ENCODE measurements at places on chromosomes 12 and 14.

DNA sequence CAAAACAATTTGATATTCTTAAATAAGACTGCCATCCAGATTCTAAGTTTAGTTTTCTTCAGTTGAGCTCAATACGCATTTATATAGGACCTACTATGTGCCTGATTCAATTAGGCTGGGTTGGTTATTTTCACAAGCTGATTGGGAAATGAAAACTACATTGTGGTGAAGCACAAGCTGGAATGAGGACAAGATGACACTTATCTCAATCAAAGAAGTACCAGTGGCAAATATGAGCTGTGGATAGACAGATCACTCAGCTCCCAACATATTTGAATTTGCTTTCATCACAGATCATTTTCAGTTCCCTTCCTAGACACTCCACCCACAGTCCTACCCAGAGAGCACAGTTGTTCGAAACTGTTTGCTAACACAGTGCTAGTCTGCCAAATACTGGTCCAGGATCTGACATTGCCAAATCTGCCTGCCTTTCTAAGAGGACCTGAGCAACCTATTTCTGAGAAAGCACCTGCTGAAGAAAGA, 74.7 kb downstream of the LLPH start:
- DNase-seq: no peak

DNA sequence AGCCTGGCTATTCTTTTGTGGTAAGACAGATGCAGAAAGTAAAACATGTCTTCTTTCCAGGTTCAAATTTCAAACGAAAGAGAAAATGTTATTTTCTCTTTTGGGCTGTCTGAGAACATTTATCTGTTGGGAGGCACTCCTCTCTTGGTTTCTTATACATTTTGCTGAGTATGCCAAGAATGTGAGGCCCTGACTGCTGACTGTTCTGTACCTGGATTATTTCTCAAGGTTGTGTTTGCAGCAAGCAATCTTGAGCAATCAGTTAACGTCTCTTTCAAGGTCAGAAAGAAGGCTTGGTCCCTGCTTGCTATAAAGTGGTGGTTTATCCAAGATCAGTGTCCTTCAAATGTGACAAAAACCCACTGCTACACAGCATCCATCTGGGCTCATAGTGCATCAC, 9.8 kb downstream of the SSTR1 start:
- no peak for DNase-seq

DNA sequence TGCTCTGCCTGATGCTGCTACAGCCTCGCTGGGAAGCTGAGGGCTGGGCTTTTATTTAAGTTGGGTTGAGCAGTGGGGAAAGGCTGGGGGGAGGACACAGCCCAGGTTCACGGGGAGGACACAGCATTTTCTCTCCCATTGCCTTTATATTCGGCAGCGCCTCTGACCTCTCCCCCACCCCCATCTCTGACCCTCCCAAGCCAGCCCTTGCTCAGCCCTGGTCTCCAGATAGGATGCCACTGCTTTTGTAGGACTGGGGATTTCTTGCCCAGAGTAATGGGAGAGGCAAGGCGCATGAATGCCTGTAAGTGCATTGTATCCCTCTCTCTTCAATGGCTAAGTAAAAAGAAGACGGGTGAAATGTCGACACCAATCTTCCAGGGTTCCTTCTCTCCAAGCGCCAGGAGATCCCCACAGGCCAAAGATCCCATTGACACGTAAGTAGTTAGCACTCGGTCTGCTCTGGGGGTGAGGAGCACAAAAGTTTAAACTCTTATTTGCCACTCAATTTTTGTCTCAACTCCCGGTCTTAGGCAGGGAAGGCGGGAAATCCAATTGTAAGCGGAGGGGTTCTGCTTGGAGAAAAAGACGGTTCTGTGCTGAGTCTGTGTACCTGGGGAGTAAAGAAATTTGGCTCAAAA, 4.6 kb downstream of the HOXC4 start:
- no peak for DNase-seq

DNA sequence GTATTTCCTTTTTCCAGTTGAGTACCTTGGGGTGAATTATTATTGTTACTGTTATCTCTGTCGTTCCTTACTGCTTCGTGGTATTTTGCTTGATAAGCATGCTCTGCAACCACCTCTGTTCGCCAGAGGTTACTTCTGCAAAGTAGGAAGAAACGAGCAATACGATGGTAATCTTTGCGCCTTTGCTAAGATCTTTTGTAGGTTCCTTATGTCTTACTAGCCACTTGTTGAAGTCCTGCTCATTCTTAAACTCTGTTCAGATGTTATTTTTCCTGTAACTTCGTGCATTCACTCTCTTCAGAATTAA, 729 bp upstream of the M6PR start:
- DNase-seq: no peak

DNA sequence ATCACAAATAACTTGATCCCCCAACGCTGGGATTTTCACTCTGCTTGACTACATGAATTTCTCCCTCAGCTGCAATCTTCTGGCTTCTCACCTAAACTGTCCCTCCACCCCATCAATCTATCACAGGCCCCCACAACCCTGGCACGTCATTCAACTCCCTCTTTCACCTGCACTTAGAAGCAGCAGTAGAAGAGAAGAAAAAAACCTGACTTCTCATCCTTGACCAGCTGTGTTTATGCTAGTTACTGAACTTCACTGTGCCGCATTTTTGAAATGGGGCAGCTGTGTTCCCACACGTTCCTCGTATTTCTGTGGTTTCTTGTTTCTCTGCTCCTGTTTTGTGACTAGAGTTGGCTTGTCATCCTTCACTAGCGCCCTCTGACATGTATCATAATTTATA, 35.0 kb downstream of the ITPR2 start:
- DNase-seq: peak; percentile 53

- no peak for DNase-seq
Measured at GRCh38 chr12:79143803-79144202, 279.2 kb downstream of the SYT1 start.
